Left hindlimb (tissue), 1 donor: ENCODE measurements at places on chromosomes 7 and 10.
A peak's percentile ranks its signal among the peaks of the same experiment; 100 is the strongest.

- no peak for DNase-seq
Measured at GRCh38 chr7:151838861-151839381, 38.0 kb downstream of the PRKAG2 start.

GRCh38 chr7:75028299-75028698 is 45.3 kb downstream of the RCC1L start:
- DNase-seq, result no peak

DNA sequence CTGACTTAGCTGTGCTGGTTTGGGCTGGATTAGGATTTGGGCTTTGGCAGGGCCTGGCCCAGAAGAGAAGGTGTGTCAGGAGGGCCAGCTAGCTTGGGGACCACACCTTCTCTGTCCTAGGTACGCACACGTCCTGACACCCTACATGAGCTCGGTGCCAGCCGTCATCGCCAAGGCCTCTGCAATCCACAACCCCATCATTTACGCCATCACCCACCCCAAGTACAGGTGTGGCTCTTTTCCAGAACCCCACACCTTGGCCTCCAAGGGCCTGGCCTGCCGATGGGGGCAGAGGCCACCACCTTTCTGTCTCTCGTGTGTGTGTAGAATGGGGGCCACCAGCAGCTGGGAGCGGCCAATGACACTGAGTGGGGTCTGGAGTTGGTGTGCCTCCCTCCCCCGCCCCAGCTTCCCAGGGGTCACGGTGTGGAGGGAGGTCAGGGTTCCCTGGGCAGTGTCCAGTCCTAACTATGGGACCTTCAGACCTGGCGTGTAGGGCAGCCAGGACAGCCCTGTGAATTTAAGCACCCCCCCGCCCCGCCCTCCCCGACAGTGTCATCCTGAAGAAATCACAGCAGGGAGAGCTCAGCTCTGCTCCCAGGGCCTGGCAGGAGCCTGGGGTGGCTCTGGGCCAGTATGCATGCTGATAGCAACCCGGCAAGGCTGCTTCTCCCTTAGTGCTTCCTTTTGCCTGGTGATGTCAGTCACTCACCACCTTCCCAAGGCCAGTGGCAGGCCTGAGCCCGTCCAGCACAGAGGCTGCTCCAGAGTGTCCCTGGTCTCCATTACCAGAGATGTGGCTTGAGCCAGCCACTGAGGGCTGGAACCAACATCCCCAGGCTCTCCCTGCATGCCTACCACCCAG is 6.9 kb upstream of the LDB3 start:
- DNase-seq, result peak; percentile 32

DNA sequence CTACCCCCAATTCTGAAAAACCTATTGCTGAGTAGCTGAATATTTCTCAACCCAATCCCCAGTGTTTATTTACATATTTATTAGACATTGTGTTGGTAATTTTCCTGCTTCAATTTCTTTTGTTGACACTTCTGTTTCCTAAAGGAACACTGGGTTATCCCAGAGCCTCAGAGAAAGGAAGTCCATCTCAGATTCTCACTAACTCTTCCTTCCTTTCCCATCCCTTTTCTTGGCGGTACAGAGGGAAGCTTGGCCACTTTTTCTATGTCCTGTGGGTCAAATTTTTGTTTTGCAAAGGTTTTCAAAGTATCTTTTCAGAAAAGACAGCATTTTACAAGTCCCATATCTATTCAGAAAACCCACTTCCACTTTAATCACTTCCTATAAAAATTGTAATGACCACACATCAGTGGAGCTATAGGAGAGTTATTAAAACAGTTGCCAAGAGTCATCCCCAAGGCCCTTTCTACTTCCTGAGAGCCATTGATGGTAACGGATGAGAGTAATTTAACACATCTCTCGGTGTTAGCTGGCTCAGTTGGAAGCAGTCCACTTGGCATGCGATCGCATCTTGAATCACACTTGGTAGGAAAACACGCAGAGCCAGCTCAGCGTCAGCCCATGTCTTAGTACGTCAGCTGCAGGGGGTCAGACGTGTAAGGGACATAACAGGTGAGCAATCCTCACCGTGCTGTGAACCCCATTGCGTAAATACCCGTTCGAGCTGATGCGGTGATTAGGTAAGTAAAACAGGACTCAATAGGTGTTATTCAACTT is 231.1 kb upstream of the ADARB2 start:
- no peak for DNase-seq

DNA sequence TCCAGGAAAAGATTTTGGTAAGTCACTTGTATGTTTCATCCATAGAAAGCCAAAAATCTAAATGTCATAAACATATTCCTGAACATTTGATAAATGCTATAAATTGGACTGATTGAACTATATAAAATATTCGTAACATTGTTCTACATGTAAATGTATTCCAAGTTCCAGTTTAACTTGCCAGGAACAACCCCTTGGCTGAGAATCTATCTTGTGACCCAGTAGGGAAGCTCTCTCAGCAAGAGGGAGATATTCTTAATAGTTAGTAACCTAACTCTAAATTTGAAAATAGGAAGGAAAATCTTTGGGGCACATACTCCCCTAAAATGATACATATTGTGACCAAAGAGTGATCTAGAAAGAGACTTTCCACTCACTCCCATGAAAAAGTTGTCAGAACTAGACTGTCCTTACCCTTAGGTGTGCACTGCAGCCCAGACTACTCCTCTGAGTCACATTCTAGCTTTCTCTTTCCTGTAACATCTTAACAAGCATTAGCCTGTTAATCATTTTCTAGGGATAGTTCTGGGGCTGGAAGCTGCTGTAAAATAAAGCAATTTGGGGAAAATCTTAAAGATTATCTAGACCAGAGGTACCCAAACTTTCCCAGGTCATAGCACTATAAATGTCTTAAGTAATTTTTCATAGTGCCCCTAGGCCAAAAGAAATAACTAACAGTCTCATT is 73.7 kb upstream of the SKAP2 start:
- no peak for DNase-seq
